IMR-90 (cell line): ENCODE measurements at places on chromosomes 3 and 15. TPM values are rescaled to one million over a fixed set of nuclear protein-coding genes. Genes with fewer than 3 reads are reported as not detected.
A peak's percentile ranks its signal among the peaks of the same experiment; 100 is the strongest.

DNA sequence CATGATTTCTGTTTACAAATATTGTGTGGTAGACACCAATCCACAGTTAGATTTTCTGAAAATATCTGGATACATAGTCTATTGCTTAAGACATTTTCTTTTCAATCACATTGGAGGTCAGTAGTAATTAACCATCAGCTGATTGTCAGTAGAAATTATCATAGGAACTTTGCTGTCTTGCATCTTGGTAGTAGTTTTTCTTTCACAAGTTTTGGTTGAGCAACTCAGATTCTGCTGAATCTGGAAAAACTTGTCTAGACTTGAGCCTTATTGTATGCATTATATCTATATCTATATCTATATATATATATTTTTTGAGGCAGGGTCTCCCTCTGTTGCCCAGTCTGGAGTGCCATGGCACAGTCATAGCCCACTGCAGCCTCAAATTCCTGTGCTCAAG is 4.0 kb downstream of the RAB11A start:
- H3K4me1 ChIP-seq, result peaks cover 1% of the 10 kb centered on the region
- H3K36me3 ChIP-seq, result peaks cover 19% of the 10 kb centered on the region
- DNase-seq, result no peak
- H3K4me3 ChIP-seq, result no peak overlapping the region
- H3K27ac ChIP-seq, result peak overlapping the region; percentile 30; the same call in 1 of the 2 replicates

GRCh38 chr15:83200589-83200988 is 7.0 kb downstream of the HDGFL3 start:
- H3K27ac ChIP-seq, result no peak overlapping the region
- H3K4me1 ChIP-seq, result peaks cover 7% of the 10 kb centered on the region
- no peaks in the 10 kb centered on the region for H3K27me3 ChIP-seq
- no peaks in the 10 kb centered on the region for H3K36me3 ChIP-seq
- H3K4me3 ChIP-seq, result no peak overlapping the region
- DNase-seq, result peak; percentile 31

GRCh38 chr3:107384907-107385306 is 7.7 kb downstream of the CCDC54 start:
- H3K27me3 ChIP-seq, result 0 out of 2 replicates have a peak, but pooled peaks cover 2% of the 10 kb centered on the region
- H3K4me1 ChIP-seq, result peaks cover 2% of the 10 kb centered on the region
- no peak for DNase-seq
- no peak overlapping the region for H3K4me3 ChIP-seq
- H3K36me3 ChIP-seq, result no peaks in the 10 kb centered on the region

SLC27A2 gene
- polyA plus RNA-seq, result not detected in 2 replicates

MESP2 gene
- polyA plus RNA-seq, result 0.32 and 0.34 TPM in 2 replicates

DNA sequence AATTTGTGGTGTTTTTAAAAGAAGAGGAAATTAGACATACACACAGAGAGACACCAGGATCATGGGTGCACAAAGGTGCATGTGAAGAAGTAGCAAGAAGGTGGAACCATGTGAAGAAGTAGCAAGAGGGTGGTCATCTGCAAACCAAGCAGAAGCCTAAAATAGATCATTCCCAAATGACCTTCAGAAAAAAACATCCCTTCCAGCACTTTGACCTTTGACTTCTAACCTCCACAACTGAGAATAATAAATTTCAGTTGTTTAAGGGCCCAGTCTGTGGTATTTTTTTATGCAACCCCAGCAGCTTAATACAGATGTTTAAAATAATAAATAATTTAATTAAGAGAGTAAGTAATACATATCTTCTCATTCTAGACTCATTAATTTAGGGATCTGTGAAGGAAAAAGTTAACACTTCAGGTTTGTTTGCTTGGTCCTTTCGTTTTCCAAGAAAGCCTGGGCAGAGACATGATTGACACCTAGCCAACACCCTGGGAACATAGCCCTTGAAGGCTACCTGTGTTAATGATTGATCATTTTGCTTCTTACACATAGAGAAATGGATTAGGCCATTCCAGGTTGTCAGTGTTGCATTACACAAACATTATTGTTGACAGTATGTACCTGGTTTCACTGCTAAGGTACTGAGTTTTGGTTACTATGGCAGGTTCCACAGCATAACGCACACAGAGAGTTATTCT is 1331.2 kb upstream of the GBE1 start:
- no peaks in the 10 kb centered on the region for H3K36me3 ChIP-seq
- no peaks in the 10 kb centered on the region for H3K4me1 ChIP-seq
- H3K4me3 ChIP-seq, result no peak overlapping the region
- no peaks in the 10 kb centered on the region for H3K27me3 ChIP-seq
- DNase-seq, result no peak
- no peak overlapping the region for H3K27ac ChIP-seq

GABRB3 gene
- polyA plus RNA-seq, result 0.30 and 0.36 TPM in 2 replicates

GRCh38 chr15:89293012-89293411 is 41.6 kb downstream of the POLG start:
- H3K27ac ChIP-seq, result no peak overlapping the region
- H3K4me1 ChIP-seq, result no peaks in the 10 kb centered on the region
- H3K36me3 ChIP-seq, result peaks cover 4% of the 10 kb centered on the region
- peak; percentile 5 for DNase-seq
- no peak overlapping the region for H3K4me3 ChIP-seq
- H3K27me3 ChIP-seq, result no peaks in the 10 kb centered on the region

- no peaks in the 10 kb centered on the region for H3K27me3 ChIP-seq
- no peak overlapping the region for H3K27ac ChIP-seq
- peaks cover 2% of the 10 kb centered on the region; the same call in 1 of the 2 replicates for H3K4me1 ChIP-seq
Measured at GRCh38 chr3:27573780-27574437, 89.7 kb upstream of the SLC4A7 start.

- no peaks in the 10 kb centered on the region for H3K27me3 ChIP-seq
- no peaks in the 10 kb centered on the region for H3K36me3 ChIP-seq
- H3K4me1 ChIP-seq, result no peaks in the 10 kb centered on the region
- H3K4me3 ChIP-seq, result no peak overlapping the region
- peak; percentile 3 for DNase-seq
Measured at GRCh38 chr3:20225769-20226168, 39.8 kb upstream of the SGO1 start.

GPR27 gene
- polyA plus RNA-seq, result not detected in 2 replicates

DNA sequence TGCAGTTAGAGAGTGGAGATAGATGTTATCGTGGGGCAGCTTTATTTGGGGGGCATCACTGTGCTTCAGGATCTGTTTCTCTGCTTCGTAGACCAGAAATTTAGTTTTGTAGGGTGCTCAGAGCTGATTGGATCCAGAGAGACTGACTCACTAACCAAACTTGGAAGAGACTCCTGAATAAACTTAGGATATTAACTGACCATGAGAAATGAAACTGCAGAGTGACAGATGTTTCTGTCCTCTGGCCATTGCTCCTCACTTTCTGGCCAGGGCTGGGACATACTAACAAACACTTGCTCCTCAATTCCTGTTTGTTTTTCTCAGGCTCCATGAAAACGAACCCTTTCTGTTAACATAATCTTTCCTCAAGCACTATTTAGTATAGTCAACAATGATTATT is 4.3 kb downstream of the ZNF592 start:
- H3K27me3 ChIP-seq, result no peaks in the 10 kb centered on the region
- peaks cover 12% of the 10 kb centered on the region for H3K4me1 ChIP-seq
- H3K36me3 ChIP-seq, result peaks cover 2% of the 10 kb centered on the region
